ENCODE measurements at places on chromosomes 4 and X.

GRCh38 chr4:1337376-1337831 lies 9.6 kb upstream of the UVSSA start:
- DNase-seq: no peak

DNA sequence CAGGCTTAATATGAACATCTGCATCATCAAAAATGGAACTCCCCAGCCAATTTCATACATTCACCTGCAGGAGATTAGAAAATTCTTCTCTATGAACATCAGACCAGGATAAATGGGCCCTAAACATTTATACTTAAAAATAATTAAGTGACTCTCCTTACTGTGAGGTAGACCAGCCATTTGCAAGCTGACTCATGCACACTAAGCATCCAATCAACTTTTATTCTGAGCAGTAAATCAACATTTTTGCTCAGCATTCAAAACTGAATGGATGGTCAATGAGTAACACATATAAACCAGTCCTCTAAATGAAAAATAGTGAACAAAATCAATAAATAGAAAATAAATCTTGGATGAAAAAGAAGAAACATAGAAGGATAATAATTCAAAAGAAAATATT lies 19.9 kb upstream of the PCDH10 start:
- DNase-seq: no peak

GRCh38 chrX:29948653-29949052 lies 266.7 kb upstream of the MAGEB2 start:
- no peak for DNase-seq

GRCh38 chr4:184099535-184099966 lies 118.1 kb downstream of the ENPP6 start:
- DNase-seq: no peak

- no peak for DNase-seq
These were observed 112.9 kb downstream of the SHISA3 start for GRCh38 chr4:42510225-42510624.

GRCh38 chr4:135344492-135344891 lies 1142.9 kb upstream of the PABPC4L start:
- DNase-seq: no peak

GRCh38 chr4:155587766-155588165 lies 78.9 kb upstream of the GUCY1A1 start:
- DNase-seq: no peak

GRCh38 chr4:98423009-98423408 lies 161.8 kb downstream of the RAP1GDS1 start:
- no peak for DNase-seq

GRCh38 chr4:8351931-8352367 lies 82.4 kb downstream of the HTRA3 start:
- no peak for DNase-seq

DNA sequence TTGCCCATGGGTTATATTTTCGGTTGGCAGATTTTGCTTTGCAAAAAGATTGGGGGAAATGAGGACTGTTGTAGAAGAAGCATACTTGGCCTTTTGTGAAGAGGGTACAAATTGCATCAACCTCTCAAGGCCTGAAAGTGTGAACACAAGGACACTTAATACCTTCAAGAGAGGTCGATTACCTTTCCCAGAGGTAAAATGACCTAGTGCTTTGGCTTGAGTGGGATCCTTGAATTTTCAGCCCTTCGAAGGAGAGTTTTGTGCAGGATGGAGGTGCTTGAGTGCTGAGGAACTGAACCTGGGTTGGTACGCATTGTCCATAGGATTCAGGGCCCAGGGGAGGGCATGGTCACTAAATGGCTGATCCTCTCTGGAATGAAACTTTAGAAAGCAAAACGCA lies 27.6 kb upstream of the NKAP start:
- no peak for DNase-seq

DNA sequence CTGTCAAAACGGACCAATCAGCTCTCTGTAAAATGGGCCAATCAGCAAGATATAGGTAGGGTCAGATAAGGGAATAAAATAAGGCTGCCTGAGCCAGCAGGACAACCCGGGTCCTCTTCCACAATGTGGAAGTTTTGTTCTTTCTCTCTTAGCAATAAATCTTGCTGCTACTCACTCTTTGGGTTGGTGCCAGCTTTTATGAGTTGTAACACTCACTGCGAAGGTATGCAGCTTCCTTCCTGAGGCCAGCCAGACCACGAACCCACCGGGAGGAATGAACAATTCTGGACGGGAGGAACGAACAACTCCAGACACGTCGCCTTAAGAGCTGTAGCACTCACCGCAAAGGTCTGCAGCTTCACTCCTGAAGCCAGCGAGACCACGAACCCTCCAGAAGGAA lies 287.8 kb downstream of the RAPGEF2 start:
- DNase-seq: no peak

DNA sequence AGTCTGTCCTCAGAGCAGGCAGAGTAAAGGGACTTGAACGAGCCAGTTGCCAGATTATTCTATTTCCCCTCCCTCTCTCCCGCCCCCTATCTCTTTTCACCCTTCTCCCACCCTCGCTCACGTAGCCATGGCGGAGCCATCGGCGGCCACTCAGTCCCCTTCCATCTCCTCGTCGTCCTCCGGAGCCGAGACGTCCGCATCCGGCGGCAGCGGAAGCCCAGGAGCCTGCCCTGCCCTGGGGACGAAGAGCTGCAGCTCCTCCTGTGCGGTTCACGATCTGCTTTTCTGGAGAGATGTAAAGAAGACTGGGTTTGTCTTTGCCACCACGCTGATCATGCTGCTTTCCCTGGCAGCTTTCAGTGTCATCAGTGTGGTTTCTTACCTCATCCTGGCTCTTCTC lies 106.2 kb upstream of the SMAD1 start:
- DNase-seq: no peak

DNA sequence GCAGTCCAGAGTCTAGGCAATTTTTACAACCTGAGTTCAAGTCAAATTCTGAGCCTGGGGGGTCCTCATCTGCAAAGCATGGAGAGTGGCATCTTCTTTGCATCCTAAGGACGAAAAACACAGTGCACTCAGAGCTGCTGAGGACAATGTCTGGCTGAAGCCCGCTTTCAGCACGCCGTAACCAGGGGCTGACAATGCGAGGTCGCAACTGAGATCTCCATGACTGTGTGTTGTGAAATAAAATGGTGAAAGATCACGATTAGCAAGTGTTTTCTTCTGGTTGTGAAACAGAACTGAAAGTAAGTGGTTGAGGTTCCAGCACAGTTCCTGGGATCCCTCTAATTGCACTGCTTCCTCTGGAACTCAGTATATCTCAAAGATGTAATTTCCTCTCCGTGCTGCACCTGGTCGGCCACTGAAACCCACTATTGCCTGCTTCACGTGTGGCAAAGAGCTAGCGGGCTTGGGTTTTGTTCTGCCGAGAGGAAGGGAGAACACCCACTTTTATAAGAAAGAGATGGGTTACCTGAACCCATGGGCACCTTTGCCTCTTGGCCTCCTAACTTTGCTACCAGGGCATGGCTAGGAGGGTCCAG lies 7.7 kb upstream of the F11 start:
- no peak for DNase-seq

DNA sequence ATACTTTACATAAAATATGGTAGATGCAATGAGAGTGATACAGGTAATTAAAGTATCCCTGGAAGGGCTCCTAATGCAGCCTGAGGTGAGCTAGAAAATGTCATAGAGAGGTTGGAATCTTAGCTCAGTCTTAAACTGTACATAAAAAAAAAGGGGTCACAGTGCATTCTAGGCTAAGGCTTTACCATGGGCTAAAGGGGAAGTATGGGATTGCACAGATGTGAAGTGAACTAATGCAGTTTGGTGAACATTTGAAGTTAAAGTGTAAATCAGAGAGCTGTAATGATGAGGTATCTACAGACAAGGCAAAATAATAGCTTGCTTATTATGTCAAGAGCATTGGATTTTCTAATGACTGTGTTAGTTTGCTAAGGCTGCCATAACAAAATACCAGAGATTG lies 405.9 kb downstream of the ADGRL3 start:
- no peak for DNase-seq

DNA sequence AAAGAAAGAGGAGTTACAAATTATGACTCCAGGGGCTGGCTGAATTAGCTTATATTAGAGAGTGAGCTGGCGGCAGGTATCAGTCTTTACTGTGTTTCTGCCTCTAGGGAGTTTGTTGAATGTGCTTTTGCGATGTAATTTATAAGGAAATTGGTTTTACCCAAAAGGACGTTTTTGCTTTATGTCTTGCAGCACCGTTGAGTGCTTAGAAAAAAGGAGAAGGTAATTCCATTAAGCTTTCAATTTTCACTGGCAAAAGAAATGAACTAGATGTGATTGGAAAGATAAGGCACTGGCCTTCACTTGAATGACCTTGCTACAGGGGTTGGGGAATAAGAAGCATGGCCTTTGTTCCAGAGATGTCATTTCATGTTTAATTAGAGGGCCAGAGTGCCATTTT lies 74.9 kb upstream of the CBR4 start:
- DNase-seq: no peak

DNA sequence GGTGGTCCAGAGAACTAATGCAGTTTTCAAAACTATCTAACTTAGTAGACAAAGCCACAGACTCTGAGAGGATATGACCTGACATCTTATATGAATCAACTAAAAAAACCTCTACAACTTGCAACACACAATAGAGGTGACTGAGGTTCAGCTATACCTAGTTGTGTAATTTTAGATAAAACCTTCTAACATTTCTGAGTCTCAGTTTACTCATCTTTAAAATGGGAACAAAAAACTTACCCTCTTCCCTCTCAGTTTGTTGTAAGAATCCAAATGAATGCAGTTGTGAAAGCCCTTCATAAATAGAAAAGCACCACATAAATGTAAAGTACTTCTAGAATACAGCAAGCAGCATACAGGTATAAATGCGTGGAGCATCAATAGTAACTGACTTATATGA lies 5.9 kb downstream of the SH3D19 start:
- DNase-seq: no peak

DNA sequence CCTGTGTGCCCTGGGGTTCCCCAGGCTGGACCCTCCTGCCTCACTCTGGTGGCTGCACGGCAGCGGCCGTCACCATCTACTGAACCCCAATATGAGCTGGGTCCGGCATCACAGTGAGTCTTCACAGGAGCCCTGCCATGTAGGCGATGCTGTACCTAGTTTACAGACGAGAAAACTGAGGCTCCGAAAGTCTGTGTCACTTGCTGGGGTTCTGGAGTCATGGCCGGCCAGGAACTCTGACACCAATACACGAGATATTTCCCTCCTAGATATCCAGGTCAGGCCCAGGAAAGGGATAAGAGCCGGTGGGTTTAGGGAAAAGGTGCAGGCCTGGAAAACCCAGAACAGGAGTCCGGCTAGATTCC lies 74.4 kb downstream of the HTRA3 start:
- no peak for DNase-seq

- DNase-seq: no peak
These were observed 23.8 kb downstream of the AMMECR1 start for GRCh38 chrX:110294087-110294486.

- DNase-seq: no peak
These were observed 118.2 kb downstream of the EPHA5 start for GRCh38 chr4:65552057-65552456.

DNA sequence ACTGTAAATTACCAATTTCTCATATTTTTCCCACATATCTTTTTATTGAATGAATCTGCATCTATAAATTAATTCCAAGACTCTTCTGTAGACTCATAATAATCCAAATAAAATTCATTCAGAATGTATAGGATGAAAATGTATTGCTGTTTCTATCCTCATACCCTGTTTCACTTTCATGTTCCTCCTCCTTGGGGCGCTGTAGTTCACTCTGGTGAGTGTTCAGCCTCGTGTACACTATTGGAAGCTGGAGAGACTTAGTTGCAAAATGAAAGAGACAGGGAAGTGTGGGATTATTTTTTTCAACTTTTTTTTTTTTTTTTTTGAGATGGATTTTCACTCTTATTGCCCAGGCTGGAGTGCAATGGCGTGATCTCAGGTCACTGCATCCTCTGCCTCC lies 296.1 kb downstream of the TLL1 start:
- no peak for DNase-seq

DNA sequence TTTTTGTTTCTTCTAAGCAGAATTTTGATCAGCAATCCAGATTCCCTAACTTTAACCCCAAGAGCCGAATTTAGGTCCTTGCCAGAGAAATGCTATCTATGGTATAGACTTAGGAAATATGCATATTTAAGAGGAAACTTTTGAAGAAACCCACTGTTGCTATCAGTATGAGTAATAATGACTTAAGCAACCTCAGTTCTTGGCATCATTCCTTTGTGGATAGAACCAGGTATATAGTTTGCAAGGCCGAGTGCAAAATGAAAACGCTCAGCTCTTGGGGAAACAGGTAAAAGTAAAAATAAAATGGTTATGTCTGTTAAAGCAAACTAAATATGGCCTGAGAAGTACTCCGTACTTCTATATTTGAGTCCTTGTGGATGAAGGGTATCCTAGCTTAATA lies 78.1 kb downstream of the ARSF start:
- DNase-seq: no peak

GRCh38 chr4:5785806-5786680 lies 75.0 kb downstream of the EVC start:
- DNase-seq: no peak

DNA sequence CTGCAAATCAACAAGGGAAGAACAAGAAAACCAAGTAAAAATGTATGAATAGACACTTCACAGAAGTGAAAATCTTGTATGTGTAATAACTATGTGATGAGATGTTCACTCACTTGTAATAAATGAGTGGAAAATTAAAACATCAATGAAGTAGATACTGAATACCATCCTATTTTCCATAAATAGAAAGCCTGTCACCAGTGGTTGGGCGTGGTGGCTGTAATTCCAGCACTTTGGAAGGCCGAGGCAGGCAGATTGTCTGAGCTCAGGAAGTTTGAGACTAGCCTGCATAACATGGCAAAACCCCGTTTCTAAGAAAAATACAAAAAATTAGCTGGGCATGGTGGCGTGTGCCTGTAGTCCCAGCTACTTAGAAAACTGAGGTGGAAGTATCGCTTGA lies 53.5 kb upstream of the SOD3 start:
- no peak for DNase-seq

- no peak for DNase-seq
These were observed 396.4 kb upstream of the TRAM1L1 start for GRCh38 chr4:117481742-117482141.

DNA sequence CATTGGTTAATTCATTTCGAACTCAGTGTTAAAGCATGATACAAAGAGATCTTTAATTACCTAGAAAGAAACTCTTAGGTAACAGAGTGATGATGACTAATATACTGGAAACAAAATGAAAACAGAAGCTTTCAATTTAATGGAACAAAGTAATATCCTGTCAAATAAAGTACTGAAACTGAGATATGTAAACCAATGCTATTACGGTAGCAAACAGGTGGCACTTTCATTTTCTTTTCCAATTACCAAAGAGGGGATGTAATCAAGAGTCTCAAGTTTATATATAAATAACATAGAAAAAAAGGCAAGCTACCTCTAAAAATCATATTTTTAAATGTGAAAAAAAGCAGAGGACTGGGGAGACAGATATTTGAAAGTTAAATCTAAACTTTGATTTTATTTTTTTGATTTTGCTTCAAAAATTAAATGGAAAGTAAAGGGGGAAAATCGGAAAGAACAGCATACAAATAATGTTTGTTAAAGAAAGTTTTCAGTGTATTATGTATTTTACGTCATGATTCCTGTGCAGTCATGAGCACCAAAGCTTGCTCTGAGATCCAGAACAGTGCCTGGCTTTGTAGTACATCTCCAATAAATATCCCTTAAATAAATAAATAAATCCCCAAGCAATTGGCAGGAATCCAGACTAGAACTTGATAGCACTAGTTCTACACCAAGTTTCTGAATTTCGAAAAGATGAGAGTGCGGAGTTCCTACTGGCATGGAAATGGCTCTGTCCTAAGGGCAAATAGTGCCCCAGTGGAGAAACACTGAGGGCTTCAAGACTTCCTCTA lies 25.0 kb upstream of the RAPGEF2 start:
- peak; percentile 44 for DNase-seq

- DNase-seq: no peak
These were observed 810.5 kb upstream of the ADGRL3 start for GRCh38 chr4:60389633-60390032.

Data from CD4-positive, alpha-beta T cell treated with Interleukin-17A for 1 hour (primary cell).